ENCODE measurements at places on chromosomes 7 and 10. TPM values are rescaled to one million over a fixed set of nuclear protein-coding genes. Genes with fewer than 3 reads are reported as not detected.

- DNase-seq, result peak; percentile 44
Observed at GRCh38 chr10:35011771-35012191, 78.4 kb downstream of the CUL2 start.

DNA sequence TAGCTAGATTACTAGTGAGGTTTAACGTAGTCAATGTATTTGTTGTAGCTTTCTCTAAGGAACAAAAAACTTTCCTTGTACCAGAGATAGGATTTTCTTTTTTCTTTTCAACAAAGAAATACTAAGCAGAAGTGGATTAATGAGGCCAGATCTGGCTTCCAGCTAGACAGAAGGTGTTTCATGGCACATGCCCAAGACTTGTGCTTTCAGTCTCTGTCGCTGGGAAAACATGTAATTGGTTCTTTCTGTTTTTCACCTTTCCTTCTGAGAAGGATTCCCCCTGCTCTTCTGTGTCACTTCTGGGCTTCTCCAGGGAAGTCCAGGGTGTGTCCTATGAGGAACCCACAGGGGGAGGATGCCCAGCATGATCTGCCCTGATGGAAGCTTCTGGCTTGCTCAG lies 492.2 kb downstream of the CCSER2 start:
- DNase-seq, result no peak

Gene ELFN1
- 3.8 TPM for total RNA-seq

GRCh38 chr10:31304291-31304970 lies 14.6 kb upstream of the ZEB1 start:
- DNase-seq, result no peak

DNA sequence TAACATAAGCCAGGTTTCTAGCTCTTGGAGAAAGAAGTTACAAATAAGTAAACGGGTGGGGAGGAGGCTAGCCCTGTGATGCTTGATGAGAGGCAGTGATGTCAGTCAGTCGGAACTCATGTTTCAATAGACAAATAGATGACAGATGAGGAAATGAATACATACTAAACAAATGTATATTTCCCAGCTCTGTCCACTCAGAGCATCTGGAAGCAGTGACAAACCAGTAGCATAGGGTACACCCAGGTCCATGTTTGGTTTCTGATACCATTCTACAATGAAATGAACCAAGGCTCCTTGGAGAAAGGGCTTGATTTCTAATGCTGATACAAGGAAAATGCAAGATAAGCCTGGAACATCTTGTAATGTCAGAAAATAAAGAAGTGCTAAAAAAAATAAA lies 30.6 kb downstream of the PODXL start:
- DNase-seq, result no peak

DNA sequence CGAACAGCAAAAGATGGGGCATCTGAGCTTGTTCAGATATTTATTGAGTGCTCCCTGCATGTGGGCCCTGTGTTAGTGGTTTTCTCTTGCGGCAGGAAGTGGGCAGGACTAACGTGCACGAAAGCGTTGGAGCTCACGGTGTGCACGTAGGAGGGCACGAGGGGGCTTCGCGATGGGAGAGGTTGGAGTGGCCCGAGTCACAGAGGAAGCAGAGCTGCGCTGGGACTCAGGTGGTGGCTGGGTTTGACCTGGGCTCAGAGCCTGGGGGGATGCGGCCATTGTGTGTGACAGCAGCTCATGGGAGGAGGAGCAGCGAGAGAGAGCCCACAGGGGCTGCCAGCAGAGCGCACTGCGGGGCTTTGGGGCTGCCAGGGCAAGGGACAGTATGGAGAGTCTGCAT lies 7.7 kb downstream of the ZSCAN25 start:
- no peak for DNase-seq

Gene CTTNBP2
- total RNA-seq, result 3.9 TPM

- DNase-seq, result peak; percentile 83
Observed at GRCh38 chr10:118568327-118568848, 27.1 kb downstream of the PRLHR start.

DNA sequence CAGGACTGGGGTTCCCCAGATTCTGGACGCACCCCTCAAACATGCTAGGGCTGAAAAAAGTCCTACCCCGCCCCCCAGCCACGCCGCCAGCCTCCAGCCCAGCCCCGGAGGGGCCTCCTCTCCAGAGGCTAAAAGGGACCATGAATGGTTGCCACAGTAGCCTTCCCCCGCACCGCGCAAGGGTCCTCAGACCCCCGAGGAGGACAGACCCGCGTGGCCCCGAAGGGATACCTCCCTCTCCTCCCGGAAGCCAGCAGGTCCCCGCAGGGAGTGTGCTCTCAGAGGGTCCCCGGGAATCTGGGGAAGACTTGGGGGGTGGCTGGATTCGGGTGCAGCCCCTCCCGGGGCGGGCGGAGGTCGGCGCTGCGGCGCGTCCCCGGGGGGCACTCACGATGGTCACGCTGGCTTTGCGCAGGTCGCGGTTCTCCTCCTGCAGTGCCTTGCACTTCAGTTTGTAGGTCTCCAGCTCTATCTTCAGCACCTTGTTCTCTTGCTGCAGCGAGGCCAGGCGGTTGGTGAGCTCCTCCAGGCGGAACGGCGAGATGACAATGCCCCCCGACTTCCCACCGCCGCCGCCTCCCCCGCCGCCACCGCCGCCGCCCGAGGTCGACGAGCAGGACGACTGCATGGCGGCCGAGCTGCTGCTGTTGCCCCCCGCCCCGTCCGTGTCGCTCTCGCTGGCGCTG lies 482 bp downstream of the CCDC6 start:
- DNase-seq, result no peak

DNA sequence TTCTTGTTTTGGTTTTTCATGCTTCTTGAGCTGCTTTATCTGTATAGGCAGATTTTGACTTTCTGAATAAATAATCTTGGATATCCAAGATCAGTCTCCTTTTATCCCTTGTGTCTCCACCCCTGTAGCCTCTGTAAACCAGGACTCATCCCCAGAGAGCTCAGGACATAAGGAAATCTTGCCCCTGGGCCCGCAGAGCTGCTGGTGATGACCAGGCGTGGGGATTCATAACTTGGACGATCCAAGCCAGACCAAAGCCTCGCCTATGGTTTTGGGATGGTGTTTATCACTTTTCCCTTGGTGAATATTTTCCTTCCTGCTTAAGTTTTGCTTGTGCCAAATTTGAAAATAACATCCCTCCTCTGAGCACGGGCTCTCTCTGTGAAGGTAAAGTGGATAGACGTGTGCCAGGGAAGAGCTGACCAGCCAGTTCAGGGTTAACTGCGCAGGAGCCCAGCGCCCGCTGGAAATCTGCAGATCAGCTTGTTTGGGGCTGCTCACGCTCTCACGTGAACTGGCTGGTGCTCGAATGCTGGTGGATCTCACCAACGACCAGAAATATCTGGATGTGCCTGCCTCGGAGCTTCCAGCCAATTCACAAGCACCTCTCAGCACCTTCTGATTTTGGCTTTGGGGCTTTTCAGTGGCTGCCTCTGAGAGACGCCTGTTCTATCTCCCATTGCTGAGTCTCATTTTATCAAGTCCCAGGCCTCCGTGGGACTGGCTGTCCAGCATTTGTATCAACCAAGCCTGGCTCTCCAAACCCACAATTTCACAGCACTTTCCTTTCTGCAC lies 132.1 kb upstream of the BTBD16 start:
- DNase-seq, result no peak

Gene COL28A1
- 0.09 TPM for total RNA-seq

DNA sequence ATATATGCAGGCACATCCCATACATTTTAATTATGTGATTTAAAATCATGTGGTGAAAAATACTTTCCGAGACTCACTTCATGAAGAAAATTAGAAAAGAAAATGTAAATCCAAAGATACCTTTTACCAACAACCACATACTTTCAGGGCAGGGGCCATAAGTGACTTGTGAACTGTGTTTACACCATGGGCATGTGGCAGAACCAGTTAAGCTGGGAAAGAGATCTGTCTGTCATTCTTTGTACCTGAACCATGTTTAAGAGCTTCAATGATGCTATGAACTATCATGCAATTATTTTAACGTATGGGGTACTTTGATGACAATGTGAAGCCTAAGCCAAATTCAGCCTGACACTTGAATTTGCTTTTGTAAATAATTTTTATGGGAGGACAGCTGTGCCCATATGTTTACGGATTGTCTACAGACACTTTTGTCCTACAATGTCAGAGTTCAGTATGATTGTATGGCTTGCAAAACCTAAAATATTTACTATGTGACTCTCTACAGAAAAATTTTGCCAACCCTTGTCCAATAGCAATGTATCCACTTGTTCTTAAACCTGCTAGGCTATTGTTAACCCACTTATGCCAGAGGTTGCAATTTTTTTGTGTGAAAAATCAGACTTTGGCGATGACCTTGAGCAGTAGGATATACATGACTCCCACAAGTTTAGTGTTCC lies 654.6 kb downstream of the TNS3 start:
- no peak for DNase-seq
